ENCODE measurements at places on chromosomes 1 and 21. TPM values are rescaled to one million over a fixed set of nuclear protein-coding genes. Genes with fewer than 3 reads are reported as not detected.

FBLIM1 gene
- total RNA-seq: 117 TPM

DNA sequence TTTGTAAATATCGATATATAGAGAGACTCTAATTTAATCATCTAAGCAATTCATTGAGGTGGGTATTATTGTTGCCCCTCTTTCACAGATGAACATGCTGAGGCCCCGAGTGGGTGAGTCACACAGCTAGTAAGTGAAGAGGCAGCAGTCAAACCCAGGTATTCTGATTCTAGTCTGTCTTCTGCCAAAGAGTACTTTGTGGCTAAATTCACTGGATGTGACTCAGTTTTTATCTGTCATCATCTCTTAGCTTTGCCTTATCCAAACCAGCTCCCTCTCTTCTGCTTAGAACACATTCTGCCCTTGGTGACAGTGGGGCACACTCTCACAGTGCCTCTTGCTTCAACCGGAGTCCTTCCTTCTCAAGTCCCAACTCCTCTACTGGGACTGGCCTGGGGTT lies 11.5 kb downstream of the FCRL5 start:
- no peak for DNase-seq

GRCh38 chr1:159877695-159878444 lies 15.4 kb upstream of the VSIG8 start:
- no peak for DNase-seq

DNA sequence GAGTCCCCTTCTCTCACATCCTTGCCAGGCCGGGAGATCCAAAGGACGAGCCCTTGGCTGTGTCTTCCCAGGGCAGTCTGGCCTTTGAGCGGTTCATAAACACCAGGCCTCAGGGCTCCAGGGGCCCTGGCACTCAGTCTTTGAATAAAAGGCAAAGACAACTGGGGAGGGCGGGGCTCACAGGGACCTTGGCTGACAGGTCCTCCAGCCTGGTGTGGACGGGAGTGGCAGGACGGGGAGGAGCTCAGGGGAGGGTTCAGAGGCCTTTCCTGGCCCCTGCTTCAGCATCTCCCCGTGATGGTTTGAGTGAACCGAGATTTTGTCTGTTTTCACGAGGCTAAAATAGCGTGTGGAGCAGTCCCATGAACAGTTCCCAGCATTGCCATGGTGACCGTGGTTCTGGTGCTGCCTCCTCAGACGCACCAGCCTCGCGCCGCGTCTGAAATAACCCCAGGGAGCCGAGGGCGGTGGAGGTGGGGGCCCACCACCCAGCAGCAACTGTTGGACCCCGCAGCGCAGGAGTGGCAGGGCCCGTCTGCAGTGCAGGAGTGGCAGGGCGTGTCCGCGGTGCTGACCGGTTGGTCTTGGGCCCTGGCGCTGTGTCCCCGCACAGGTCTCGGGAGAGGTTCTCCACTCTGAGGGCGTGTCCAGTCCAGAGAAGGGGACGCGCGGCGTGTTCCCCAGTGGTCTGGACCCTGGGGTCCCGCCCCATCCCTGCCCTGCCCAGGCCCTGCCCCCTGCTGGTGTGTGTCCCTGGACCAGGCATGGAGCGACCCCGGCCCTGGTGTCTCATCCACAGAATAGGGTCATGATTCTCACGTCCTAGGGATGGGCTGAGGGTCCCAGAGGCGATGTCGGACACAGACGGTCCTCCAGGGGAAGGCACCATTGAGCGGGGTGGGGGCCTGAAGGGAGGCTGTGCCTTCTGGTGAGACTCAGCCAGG lies 7.1 kb upstream of the PRKCZ start:
- DNase-seq: no peak

PPM1J gene
- 0.72 TPM for total RNA-seq

DNA sequence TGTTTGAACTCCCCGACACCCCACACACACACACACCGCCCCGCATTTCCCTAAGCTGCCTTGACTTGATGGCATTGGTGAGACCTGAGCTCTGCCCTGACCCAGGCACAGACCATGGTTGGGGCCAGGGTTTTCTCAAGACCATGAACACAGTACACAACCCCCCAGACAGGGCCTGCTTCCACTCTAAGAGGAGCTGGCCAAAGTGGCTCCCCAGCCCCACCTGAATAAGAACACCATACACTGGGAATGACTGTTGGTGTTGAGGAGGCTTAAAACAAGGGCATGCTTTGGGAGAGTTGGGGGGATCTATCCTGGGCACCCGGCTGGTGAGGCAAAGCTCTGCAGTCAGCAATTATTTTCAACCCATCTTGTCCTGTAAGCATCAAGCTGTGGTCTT lies 77.6 kb upstream of the SYT6 start:
- no peak for DNase-seq

DIO1 gene
- total RNA-seq: 31.2 TPM

DNA sequence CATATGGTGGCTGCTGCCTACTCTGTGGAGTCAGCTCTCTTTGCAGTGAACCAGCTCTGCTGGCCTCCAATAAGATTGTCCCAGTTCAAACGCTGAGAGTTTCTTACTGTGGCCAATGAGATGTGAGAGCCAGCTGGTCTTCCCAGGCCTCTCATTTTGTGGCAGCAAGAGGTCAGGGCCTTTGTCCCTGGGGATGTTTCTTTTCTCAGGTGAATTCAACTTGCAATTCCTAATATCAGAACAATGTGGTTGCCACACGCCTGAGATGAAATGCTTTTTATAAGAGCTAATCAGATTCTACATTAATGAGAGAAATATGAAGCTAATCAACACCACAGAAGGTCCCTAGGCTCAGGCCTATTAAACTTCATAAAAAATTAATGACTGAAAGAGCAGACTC lies 660.1 kb upstream of the CAMK1G start:
- no peak for DNase-seq

Data from hepatocyte (in vitro differentiated cells).